ENCODE measurements at places on chromosomes 2 and 18. TPM values are rescaled to one million over a fixed set of nuclear protein-coding genes. Genes with fewer than 3 reads are reported as not detected.

Gene SPR
- 64.4 TPM for total RNA-seq

GRCh38 chr18:61589724-61590065, 256.5 kb downstream of the CDH20 start:
- DNase-seq, result peak; percentile 58

DNA sequence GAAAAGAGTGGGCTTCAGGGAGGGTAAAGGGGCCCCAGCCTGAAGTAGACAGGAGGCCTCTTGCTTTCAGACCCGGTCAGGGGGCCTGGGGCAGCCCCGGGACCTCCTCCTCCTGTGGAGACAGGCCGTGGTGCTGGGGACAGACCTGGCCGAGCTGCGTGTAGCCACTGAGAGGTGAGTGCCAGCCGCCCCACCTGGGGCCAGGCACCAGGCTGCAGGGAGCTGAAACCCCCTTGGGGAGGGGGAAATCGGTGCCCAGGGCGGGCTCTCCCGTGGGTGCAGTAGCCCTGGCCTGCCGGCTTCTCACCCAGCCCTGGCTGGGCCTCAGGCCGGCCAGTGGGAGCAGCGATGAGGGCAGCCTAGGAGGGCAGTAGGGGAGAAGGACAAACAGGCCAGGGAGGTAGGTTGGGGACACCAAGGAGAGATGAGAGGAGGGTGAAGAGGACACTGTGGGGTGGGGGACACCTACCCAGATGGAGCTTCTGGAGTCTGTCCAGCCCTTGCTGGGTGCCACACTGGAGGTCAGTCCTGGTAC, 24.0 kb downstream of the CROCC2 start:
- no peak for DNase-seq

DNA sequence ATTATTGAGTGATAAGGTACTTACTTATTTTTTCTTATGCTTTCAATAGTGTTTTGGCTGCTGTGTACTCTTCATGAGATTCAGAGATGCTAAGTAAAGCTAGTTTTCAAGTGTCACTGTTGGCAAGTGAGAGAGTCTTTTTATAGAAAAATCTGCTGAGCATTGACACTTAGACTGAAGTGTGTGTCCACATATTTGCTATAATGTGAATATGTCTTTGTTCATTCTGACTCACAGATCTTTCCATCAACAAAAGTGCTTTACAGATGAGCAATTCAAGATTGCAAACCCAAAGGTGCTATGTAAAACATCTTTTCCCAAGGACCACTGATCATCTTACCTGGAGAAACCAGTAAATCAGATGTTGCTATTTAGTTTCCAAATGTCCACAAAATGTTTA, 410.6 kb upstream of the FIGN start:
- DNase-seq, result peak; percentile 34

GRCh38 chr2:231604101-231604684, 11.5 kb downstream of the TEX44 start:
- DNase-seq, result no peak

Gene RAB27B
- 27.8 TPM for total RNA-seq

Gene EFHD1
- total RNA-seq, result not detected

DNA sequence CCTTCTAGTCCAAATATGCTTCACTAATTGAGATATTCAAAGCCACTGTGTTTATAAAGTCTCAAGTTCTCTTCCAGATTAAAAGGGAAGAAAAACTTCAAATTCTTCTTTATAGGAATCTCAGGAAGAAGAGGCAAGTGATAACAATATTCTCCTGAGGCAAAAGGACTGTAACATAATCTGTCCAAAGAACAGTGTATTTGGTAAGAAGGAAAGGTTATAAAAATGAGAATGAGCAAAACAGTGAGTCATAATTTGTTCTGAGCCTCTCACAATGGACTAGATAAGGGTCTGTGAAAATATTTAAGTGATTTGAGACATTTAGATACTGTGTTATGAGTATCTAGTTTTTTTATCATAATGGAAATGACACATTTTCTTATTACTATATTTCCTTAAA, 44.3 kb downstream of the SNRPD1 start:
- DNase-seq, result peak; percentile 34

Gene MYO1B
- total RNA-seq, result 93.6 TPM

Gene TUBA3D
- total RNA-seq, result 2.9 TPM

- DNase-seq, result peak; percentile 78
Measured at GRCh38 chr2:177909962-177910361, 162.6 kb downstream of the PDE11A start.

Gene CRYGC
- 0.17 TPM for total RNA-seq

Gene IL1R1
- 0.43 TPM for total RNA-seq

GRCh38 chr2:3774336-3774735, 71.0 kb downstream of the DCDC2C start:
- DNase-seq, result no peak

- DNase-seq, result no peak
Measured at GRCh38 chr2:165044505-165045303, 89.4 kb upstream of the SLC38A11 start.

- no peak for DNase-seq
Measured at GRCh38 chr2:132754867-132755472, 85.0 kb upstream of the LYPD1 start.
